K562 (cell line): ENCODE measurements at places on chromosomes 7 and 10.

GRCh38 chr7:93146472-93147141 lies 1.6 kb downstream of the SAMD9L start:
- peaks cover 4% of the 10 kb centered on the region; the same call in 1 of the 2 replicates for H3K27me3 ChIP-seq
- H3K27ac ChIP-seq = peak overlapping the region; percentile 23; the same call in 2 of the 3 replicates
- H3K36me3 ChIP-seq = no peaks in the 10 kb centered on the region
- H3K4me1 ChIP-seq = peaks cover 12% of the 10 kb centered on the region; the same call in 1 of the 3 replicates
- H3K4me3 ChIP-seq = no peak overlapping the region
- DNase-seq = peak; percentile 45

- no peaks in the 10 kb centered on the region for H3K27me3 ChIP-seq
- DNase-seq = no peak
- no peak overlapping the region for H3K27ac ChIP-seq
- H3K4me1 ChIP-seq = peaks cover 3% of the 10 kb centered on the region
Measured at GRCh38 chr10:99615426-99615825, 4.8 kb downstream of the SLC25A28 start.

- no peak overlapping the region for H3K4me3 ChIP-seq
- H3K27ac ChIP-seq = no peak overlapping the region
- H3K36me3 ChIP-seq = peaks cover 22% of the 10 kb centered on the region; the same call in 2 of the 3 replicates
- no peak for DNase-seq
- peaks cover 4% of the 10 kb centered on the region; the same call in 1 of the 2 replicates for H3K4me1 ChIP-seq
Measured at GRCh38 chr7:102028206-102028826, 210.9 kb downstream of the CUX1 start.

DNA sequence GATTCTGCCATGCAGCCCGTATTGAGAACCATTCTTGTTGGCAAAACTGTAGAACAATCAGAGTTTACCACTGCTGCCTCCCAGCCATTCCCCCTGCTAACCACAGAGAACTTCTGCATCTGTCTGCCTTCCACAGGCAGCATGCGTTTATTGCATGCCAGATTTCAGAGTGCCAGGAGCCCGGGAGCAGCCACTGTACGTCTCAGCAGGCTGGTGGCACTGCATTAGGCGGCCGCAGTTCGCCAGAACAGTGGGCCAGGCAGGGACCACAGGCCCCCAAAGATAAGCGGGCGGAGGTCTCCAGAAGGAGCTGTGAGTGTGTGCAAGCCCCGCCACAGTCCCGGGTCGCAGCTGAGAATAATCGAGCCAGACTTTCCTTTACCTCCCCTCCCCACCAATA lies 31.8 kb downstream of the ZNF467 start:
- no peak overlapping the region for H3K4me3 ChIP-seq
- H3K4me1 ChIP-seq = peaks cover 4% of the 10 kb centered on the region
- no peak for DNase-seq
- H3K36me3 ChIP-seq = no peaks in the 10 kb centered on the region

GRCh38 chr7:113289140-113289740 lies 170.9 kb upstream of the SMIM30 start:
- H3K27me3 ChIP-seq = no peaks in the 10 kb centered on the region
- peak; percentile 21 for DNase-seq
- H3K36me3 ChIP-seq = no peaks in the 10 kb centered on the region
- no peak overlapping the region for H3K27ac ChIP-seq
- no peaks in the 10 kb centered on the region for H3K4me1 ChIP-seq
- H3K4me3 ChIP-seq = no peak overlapping the region

DNA sequence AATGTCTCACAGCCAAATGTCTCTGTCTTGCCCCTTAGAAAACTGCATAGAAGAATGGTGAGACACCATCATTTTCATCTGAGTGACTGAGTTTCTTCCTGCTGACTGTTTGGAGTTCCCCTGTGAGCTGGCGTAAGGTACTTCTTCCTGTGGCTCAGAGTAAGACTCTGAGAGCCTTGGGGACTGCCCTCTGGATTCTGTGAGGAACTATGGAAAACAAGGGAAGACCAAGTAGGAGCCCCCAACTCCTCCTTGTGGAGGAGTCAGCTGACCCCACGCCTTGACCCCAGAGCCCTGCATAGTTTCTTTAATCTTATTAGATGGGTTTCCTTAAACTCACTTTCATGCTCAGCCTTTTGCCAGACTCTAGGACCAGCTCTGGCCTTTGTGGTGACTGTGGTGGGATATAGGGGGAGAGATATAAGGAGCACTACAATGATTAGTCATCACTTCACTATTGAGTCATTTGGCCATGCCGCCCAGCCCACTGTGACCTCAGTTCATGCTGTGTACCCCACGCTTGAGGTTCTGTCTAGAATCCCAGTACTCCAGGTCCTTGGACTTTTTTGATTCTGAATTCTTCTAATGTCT lies 51.8 kb upstream of the FAM133B start:
- no peaks in the 10 kb centered on the region for H3K27me3 ChIP-seq
- peaks cover 4% of the 10 kb centered on the region; the same call in 1 of the 3 replicates for H3K36me3 ChIP-seq
- no peak overlapping the region for H3K4me3 ChIP-seq
- H3K4me1 ChIP-seq = no peaks in the 10 kb centered on the region; the same call in 1 of the 2 replicates

- no peaks in the 10 kb centered on the region for H3K27me3 ChIP-seq
- peak overlapping the region; percentile 78 for H3K4me3 ChIP-seq
- DNase-seq = peak; percentile 57
- peak overlapping the region; percentile 81 for H3K27ac ChIP-seq
Measured at GRCh38 chr10:91162495-91163268, 57.8 kb upstream of the PCGF5 start.

DNA sequence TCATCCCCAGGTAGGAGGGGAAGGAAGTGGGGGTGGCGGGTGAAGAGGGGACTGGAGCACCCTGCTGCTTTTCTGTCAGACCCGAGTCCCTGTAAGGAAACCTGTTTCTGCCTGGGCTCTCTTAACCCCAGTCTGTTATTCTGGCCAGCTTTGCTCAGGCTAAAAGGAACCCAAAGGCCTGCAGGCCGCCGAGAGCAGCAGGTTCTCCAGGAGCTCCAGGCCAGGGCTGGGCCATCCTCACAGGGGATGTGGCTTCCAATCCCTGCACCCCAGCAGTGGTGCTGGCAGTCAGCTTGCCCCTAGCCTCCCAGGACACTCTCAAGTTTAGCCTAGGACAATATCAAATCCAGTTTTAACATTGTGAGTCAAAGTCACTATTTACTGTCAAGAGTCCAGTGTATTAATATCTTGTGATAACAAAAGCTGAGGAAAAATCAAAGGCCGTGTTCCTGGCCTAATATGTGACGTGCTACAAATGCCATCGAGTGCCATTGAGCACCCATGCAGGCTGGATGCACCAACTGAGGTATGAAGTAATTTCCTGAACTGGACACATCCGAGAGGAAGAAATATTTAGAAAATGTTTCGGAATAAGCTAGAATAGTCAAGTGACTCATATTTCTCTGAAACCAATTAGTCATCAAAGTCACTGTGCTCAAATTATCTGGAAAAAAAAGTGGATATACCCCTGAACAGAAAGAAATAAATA lies 7.0 kb downstream of the PKD1L1 start:
- no peak overlapping the region for H3K27ac ChIP-seq
- DNase-seq = no peak
- H3K27me3 ChIP-seq = peaks cover 27% of the 10 kb centered on the region
- H3K36me3 ChIP-seq = no peaks in the 10 kb centered on the region
- no peak overlapping the region for H3K4me3 ChIP-seq

DNA sequence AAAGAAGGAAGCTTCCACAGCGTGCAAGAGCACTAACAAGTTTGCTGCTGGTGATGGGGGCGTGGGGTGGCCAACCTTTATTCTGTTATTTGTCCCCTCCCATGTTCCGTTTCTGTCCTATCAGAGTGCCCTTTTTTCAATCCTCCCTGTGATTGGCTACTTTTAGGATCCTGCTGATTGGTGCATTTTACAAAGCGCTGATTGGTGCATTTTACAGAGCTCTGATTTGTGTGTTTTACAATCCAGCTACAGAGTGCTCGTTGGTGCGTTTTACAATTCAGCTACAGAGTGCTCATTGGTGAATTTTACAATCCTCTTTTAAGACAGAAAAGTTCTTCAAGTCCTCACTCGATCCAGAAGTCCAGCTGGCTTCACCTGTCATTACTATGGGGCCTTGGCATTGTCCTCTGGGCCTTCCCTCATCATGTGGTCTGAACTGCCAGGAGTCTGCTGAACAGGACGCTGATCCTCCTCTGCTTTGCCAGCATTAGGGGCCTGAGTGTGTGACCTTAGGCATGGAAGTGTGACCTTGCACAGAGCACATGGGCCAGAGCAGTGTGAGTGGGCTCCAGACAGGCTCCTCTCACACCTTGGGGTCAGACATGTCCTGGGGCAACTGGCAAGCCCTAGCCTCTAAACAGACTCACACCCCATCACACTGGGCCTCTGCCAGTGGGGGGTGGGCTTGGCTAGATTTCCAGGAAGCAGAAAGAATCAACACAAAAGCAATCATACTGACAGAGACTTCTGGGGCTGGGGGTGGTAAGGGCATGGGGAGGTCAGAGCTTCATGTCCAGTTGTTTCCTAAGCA lies 167.4 kb downstream of the PTPN20 start:
- no peak overlapping the region for H3K4me3 ChIP-seq
- H3K36me3 ChIP-seq = no peaks in the 10 kb centered on the region
- no peak for DNase-seq
- no peak overlapping the region for H3K27ac ChIP-seq
- peaks cover 15% of the 10 kb centered on the region for H3K27me3 ChIP-seq

DNA sequence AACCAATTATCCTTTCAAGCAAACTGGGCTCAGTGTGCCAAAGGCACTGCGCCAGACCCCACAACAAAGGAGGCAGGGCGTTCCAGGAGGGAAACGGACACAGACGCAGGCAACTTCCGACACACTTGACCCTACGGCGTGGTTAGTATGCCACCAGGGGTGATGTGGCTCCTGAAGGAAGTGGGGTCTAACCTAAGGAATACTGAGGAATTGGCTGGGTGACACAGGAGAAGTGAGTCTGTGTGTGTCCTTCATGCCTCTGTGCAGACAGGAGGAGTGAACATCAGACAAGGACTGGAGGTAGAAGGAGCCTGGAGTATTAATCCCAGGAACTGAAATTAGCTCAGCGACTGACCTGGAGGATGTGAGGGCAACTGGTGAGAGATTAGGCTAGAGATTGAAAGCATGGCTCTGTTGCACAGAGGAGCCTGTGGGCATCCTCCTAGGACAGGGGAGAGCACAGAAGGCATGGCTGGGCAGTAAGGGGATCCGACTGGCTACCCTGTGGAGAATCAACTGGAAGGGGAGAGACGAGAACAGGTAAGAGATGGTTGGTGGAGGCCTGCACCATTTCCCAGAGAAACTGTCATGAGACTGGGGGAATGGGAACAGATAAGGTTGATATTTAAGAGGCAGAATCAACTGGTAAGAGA lies 27.8 kb downstream of the GSDME start:
- peaks cover 31% of the 10 kb centered on the region for H3K27me3 ChIP-seq
- H3K4me1 ChIP-seq = peaks cover 13% of the 10 kb centered on the region; the same call in 2 of the 3 replicates
- no peak overlapping the region for H3K4me3 ChIP-seq

GRCh38 chr7:49855281-49855980 lies 82.0 kb downstream of the VWC2 start:
- no peak overlapping the region for H3K27ac ChIP-seq
- no peaks in the 10 kb centered on the region for H3K36me3 ChIP-seq
- no peaks in the 10 kb centered on the region for H3K4me1 ChIP-seq
- H3K27me3 ChIP-seq = no peaks in the 10 kb centered on the region

DNA sequence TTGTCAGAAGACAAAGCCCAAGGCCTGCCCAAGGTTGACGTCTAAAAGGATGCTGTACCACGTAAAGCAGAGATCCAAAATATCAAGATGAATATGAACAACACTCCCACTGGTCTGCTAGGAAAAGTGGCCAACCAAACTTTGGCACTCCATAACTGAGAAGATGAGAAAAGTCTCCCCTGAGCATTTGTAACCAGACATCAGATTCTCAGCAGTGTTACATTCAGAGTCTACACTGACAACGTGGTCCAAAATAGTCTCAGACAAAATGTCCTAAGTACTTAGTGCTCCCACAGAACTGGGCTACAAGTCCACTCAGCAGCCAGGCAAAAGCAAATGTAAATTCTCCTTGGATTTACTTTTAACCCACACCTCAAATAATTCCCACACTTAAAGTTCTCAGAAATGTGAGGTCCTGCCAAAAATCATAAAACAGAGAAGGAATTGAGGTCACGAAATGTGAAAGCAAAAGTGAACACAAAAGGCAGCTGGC lies 185.1 kb upstream of the NOBOX start:
- no peak overlapping the region for H3K4me3 ChIP-seq
- H3K27ac ChIP-seq = no peak overlapping the region
- no peaks in the 10 kb centered on the region for H3K27me3 ChIP-seq
- H3K36me3 ChIP-seq = no peaks in the 10 kb centered on the region
- H3K4me1 ChIP-seq = no peaks in the 10 kb centered on the region

- peaks cover 4% of the 10 kb centered on the region for H3K4me1 ChIP-seq
- no peaks in the 10 kb centered on the region for H3K27me3 ChIP-seq
- H3K4me3 ChIP-seq = no peak overlapping the region
- no peak overlapping the region for H3K27ac ChIP-seq
- DNase-seq = no peak
Measured at GRCh38 chr7:92242972-92243371, 2.7 kb downstream of the KRIT1 start.

DNA sequence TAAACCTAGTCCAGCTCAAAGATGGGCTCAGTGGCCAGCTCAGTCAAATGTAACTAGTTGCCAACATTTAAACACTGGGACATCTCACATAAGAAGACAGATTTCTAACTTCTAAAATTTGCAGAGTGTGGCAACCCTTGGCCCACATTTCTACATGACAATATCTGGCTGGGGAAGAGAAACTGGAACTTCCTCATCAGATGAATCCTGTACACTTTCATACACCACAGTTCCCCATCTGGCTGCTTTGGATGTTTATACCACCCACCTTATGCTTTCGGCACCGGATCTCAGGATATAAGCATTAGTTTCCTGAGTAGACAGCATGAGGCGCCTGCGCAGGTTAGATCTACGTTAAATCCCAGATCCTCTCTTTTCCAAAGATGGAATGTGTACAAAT lies 199.3 kb downstream of the PRKG1 start:
- no peak overlapping the region for H3K4me3 ChIP-seq
- no peak overlapping the region for H3K27ac ChIP-seq
- no peaks in the 10 kb centered on the region for H3K36me3 ChIP-seq
- no peaks in the 10 kb centered on the region for H3K27me3 ChIP-seq
- DNase-seq = no peak

DNA sequence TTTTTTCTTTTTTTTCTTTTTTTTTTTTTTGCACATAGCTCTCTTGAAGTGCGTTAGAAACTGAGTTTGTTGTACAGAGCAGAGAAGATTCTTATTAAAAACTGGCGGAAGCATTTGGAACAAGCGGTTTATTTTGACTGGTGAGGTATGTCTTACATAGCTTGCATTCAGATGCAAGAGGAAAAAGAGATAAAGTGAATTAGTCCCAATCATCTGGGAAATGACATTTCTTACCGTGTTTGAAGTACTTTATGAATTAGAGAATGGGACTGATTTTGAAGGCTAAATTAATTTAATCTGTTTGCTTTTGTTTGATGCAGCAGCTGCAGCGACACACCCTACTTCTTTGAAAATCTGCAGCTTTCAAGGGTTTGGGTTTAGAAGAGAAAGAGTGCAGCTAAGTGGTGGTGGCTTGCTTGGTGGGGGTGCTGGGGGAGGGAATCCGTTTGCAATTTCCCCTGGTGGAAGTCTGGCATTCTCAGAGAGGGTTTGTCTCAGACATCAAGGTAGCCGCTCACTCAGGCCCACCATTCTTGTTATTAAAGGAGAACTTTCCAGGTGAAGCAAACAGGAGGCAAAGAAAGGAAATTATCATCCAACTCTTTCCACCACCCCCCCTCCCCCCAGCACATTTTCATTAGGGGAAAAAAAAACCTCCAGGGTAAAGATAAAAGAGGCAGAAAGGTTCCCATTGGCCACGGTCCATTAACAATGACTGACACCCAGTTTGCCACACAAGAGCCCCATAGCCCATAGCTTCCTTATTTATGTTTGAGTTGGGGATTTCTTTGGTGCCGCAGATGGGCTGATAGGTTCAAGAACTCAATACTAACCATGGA lies 231.7 kb downstream of the SKIDA1 start:
- no peak overlapping the region for H3K4me3 ChIP-seq
- no peaks in the 10 kb centered on the region for H3K36me3 ChIP-seq
- H3K27me3 ChIP-seq = peaks cover 4% of the 10 kb centered on the region; the same call in 2 of the 3 replicates
- 0 out of 3 replicates have a peak, but pooled peaks cover 5% of the 10 kb centered on the region for H3K4me1 ChIP-seq
- no peak overlapping the region for H3K27ac ChIP-seq
